NCI-H524 (cell line): ENCODE measurements at places on chromosomes 5 and 9.

DNA sequence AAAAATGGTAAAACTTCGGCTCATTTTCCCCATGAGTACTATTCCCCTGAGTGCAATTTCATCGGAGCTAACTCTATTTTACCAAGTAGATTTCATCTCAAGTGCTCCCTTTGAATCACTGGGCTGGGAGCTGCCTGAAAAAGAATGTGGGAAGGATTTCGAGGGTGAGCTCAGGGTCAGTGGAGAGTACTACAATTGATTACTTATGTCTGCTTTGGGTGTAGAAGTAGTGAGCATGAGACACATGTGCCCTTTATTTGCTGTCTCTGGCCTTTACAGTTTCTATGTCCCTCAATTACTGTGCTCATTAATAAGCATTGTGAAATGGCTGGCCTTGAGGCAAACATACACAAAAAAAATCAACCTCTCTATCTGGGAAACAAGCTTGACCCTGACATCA is 172.7 kb upstream of the RFX3 start:
- peak; percentile 66 for DNase-seq

DNA sequence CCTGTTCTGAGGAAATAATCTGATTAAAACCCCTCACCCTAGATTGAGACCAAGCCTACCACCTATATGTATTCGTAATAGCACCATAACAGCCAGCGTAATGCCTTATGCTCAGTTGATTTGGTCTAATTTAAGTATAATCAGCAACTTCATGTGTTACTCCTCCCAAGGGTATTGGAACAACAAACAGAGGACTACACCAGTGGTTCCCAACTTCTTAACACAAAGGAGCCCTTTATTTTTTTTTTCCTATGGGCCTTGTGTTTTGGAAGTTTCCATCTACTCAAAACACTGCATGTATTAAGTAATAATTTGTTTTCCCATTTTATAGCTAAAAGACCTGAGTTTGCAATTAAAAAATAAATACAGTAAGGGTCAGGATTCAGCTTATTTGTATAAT is 140.7 kb downstream of the ADAMTSL1 start:
- no peak for DNase-seq

DNA sequence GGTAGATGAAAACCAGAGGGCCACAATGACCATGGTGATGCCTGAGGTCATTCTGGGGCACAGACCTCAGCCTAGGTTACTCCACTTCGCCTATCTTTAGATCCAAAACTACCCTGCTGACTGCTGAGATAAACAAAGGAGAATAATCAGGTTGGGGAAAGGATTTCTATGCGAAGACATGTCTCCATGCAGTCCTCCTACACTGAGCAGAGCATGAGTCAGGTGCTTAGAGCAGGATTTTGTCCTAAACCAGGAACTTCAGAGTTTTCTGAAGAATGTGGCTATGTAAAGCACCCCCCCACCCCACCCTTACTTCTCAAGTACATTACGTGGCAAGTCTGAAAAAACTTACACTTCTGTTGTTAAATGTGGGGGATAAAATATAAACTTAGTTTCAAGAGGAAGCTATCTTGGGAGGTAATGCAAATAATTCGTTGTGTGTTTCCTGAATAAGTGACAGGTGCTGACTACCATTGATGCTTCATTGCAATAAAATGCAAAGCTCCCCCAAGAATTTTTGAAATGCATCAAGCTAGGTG is 19.4 kb downstream of the PDCD1LG2 start:
- no peak for DNase-seq

DNA sequence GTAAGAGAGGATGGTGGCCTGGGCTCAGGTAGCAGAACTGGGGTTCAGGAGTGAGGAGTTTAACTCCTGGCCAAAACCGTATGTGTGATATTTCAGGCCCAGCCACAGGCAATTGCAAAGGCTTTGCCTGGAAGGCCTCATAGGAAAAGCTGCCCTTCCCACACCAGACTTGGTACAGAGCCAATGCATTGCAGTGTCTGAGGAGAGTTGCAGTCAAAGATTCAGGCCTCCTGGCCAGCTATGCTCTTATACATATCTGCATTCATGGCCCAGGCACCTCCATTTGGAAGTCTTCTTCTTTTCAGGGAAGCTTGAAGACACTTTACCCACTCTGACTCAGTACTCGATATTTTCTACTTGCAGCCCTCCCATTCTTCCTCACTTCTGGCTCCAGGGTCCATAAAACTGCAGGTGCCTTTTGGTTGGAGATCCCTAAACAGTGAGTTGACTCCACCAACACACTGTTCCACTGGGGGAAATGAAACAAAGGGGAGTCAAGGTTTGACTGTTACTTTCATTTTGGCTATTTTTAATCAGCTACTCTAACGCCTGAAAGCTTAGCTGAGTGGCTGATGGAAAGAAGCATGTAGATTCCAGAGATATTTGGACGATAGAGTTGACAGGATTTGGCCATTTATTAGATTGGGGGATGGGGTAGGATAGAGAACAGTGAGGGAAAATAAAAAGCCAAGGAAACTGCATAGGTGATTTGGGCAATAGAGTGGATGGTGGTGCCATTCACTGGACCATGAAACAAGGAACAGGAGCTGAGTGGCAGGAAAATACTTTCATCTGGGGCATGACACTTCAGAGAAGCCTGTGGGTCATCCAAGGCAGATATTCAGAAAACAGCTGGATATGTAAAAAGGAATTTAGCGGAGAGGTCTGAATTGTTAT is 30.6 kb upstream of the IL33 start:
- DNase-seq, result no peak

GRCh38 chr5:153792305-153792704 is 246.4 kb downstream of the FAM114A2 start:
- DNase-seq, result no peak

DNA sequence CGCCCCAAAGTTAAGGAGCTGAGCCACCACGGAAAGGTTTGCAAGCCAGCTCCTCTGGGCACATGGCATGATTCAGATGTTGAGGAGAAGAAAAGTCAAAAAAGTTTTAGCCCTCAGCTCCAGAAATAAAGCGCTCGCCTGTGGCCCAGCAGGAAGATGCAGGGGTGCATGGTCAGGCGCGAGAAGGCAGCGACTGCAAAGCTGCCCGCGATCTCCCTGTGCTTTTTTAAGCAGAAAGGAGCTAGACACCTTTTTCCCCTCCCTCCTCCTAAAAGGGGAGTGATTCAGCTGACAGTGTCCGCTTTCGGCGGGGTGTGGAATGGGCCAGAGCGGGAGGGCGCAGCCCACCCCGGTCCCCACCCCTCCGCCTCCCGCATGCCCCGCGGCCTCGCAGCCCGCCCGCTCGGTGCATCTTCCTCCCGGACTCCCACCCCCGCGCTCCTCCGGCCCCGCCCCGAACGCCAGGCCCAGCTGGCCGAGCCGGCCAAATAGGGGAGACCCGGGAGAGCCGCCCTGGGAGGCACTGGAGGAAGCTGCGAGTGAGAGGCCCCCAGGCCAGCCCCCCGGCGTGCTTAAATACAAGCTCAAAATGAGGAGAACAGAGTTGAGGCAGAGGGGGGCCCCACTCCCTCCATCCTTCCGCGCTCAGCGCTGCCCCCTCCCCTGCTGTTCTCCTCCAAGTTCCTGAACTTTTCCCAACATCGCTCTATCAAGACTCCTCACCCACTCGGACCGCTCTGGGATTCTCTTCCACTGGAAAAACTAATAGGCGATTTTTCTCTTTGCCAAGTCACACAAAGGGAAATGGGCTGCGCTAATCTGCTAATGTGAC is at the start of gene ADAMTS12:
ADAMTS12 (minus strand) TSS at position 203 of the 832 bp plus-strand sequence; CDS start at position 69, 134 bp downstream.
- no peak for DNase-seq

- no peak for DNase-seq
Measured at GRCh38 chr5:180350711-180351465, 2.2 kb downstream of the GFPT2 start.
